ENCODE measurements at places on chromosomes 2 and 18.

DNA sequence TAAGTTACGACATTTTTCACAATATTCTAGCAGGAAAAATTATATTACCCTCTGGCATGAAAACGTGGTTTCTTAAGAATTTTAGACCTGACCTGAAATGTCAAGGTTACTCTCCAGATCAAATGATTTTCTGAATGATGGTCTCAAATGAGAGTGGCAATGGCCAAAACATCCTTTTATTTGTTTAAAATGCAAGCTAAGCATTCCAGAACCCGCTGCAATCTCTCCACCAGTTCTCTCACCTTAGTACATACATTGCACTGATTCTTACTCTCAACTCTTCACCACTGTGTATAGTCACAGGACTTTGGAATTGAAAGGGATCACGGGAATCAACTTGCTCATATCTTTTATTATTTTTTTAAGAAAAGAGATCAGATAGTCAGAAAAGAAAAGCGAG, 391.6 kb upstream of the LRATD1 start:
- DNase-seq, result no peak

- peak; percentile 6 for DNase-seq
Measured at GRCh38 chr2:33275689-33276444, 200.6 kb upstream of the RASGRP3 start.

DNA sequence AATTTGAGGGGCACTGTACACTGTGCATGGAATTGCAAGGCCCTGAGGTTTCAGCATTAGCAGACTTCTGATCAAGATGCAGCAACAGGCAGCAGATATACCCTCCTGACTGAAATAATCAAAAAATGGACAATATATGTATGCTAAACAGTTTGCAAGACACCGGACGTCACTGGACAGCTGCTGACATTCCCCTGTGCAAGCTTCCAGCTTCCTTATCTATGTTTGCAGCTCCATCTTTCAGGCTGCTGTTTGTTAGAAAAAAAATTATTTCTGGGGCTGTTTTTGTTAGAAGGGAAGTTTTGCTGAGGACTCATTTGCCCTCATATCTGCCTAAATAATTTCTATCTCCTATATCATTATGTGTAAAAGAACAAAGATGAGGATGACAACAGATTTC, 179.5 kb upstream of the BCL2L11 start:
- DNase-seq, result no peak

DNA sequence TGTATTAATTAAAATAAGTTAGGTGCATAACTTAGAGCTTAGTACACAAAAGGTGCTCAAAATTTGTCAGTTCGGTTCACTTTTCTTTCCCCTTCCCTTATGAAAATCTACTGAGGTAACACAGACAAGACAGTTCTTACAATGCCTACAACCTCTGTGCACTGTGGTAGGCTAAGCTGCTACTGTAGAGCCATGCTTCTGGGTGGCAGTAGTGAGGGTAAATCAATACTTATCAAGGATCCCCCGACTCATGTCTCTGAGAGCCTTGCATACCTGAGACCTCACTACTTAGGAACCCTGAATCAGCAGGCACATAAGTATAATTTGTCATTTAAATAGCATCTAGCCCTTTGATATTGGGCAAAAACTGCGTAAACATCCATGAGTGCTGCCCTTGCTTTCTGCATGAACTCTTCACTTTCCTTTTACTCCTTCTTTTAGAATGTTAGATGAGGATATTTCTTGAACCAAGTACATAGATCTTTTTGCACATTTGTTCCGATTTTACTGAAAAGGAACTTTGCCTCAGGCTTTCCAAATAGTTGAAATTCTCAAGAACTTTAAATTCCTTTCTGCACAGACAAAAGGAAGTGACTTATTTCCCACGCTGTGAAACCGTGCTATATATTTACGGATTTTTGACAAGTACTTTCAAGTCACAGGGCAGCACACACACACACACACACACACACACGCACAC, 234.4 kb downstream of the TRIB2 start:
- DNase-seq, result no peak

DNA sequence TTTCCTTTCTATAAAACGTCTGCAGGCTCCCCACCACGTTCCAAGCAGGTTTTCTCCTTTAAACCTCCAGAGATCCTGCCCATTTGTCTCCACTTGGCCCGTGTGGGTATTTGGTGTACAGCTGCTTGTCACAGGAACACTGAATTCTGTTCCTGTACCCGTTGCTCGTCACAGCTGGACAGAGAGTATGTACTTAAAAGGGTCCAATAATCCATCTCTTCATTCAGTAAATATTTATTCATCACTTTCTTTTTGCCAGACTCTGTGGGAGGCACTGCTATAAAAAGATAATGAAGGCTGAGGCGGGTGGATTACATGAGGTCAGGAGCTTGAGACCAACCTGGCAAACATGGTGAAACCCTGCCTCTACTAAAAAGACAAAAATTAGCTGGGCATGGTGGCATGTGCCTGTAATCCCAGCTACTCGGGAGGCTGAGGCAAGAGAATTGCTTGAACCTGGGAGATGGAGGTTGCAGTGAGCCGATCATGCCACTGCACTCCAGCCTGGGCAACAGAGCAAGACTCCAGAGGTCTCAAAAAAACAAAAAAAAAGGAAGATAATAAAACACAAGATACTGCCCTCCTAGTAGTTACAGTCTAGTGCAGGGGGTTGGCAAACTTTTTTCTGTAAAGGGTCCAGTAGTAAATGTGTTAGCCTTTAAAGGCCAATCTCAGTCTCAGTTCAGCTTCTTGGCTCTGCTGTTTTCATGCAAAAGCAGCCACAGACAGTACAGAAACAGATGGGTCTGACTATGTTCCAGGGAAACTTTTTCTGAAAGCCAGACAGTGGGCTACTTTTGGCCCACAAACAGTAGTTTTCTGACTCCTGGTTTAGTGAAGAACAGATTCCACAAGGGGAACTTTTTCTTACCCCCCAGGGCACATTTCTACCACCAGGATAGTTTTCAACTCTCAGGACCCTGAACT, 309.9 kb upstream of the RAB12 start:
- DNase-seq, result no peak

- DNase-seq, result no peak
Measured at GRCh38 chr2:141569941-141570340, 560.9 kb downstream of the LRP1B start.
